Fibroblast of gingiva (primary cell): ENCODE measurements at places on chromosomes 11 and 22.

- peak; percentile 71 for DNase-seq
Measured at GRCh38 chr11:104005234-104005855, 31.1 kb upstream of the DDI1 start.

DNA sequence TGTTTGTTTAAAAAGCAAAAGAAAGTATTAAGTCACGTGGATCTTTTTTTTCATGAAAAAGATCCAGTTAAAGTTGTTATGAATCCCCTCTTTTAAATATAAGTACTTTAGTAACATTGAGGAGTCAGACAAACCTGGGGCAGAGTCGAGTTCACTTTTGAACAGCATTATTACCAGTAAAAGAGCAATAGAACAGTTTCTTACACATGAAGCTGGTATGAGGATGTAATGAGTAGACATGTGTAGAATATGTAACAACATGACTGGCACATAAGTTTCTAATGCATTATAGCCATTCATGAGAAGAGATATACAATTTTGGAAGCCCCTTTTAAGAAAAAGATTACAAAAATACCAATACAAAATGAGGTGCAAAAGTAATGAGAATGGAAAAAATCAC is 7.6 kb upstream of the MUC15 start:
- no peak for DNase-seq

GRCh38 chr11:116980136-116980793 is 118.0 kb downstream of the SIK3 start:
- DNase-seq, result no peak

DNA sequence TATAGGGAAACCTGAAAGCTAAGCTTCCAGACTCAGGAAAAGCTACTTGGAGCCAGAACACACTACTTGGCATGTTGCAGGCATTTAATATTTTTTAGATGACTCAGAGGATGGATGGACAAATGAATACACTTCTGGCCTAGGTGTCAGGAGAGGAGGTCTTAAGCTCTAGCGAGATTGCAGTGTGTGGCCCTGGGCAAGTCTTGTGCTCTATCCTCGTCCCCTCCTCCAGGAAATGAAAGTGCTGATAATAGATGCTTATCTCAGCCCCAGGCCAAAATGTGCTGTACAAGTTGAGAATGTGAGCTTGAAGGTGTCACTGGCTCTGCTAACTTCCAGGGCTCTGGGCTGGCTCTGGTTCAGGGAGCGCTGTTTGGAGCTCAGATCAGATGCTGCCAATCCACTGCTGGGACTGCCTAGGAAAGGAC is 136.3 kb downstream of the PKNOX2 start:
- peak; percentile 5 for DNase-seq

GRCh38 chr11:126186708-126187529 is 24.5 kb downstream of the RPUSD4 start:
- no peak for DNase-seq

DNA sequence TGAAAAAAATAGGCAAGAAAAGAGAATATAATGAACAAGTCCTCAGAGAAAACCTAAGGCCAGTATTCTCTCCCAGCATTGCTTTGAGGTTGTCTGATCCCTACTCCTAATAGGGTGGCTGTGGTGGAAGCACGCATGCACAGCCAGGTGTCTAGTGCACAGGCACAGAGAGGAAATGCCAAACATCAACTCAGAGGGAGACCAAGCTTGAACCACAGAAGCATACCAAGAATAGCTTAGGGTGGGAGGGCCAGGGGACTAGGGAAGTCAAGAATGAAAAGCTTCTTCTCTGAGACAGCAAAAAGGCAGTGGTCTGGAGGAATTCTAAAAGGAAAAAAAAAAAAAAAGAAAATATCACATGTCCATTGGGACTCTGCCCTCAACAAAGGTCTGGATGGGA is 244.1 kb upstream of the API5 start:
- no peak for DNase-seq

- DNase-seq, result no peak
Measured at GRCh38 chr11:46275964-46276641, 1.4 kb upstream of the CREB3L1 start.

DNA sequence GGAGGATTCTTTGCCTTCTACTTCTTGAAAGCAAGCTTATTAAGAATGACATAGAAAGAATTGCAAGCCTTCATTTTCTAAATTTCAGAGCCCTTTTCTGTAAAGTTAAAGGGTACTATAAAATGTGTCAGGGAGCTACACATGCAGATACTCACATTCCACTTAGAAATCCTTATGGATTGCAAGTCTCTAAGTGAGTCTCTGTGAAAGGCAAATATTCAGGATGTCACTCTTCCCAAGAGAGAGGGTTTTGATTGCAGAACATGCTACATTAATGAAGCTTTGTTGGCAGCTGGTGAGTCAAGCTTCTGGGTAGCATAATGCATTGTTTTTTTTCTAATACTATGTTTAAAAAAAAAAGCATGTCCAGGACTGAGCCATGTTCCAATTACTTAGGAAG is 369.2 kb downstream of the DCDC1 start:
- DNase-seq, result no peak

DNA sequence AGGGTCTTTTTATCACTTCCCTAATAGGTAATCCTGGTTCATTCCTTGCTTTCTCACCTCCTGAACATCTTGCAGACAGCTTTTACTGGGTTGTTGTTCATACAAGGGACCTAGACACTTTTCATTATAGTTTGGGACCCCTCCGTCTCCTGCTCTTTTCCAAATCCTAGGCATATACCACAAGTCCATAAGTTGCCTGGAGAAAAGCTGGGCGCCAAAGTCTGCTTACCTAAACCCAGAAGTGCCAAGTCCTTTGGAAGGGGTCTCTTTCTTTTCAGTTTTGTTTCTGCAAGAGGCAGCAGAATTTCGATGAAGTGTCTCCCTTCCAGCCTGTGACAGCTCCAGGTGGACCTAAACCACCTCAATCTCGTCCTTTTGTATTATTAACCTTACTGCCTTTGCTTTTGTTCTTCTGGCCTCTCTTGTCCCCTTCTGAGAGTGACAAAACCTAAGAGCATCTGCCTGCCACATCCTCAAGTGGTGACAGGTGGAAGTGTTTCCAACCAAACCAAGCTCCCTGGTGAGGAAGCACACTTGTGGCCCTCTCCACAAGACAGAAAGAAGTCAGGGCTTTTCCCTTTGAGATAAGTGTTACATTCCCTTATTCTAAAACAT is 19.5 kb upstream of the P2RY6 start:
- DNase-seq, result no peak

DNA sequence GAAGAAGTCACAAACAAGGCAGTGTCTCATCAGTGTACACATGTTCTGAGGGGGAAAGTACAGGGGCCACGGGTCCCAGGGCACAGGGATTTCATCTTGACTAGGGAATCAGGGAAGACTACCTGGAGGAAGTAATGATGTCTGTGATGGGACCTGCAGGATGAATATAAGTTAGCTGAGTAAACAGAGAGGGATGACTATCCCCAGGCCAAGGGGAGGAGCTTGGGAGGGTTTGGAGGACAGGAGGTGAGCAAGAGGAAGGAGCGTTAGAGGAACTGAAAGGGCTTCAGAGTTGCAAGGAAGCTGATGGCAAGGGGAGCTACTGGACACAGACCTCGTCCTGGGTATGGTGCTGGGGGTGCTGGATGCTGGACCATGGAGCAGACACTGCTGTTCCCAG is 56.4 kb downstream of the TRAF6 start:
- DNase-seq, result no peak

DNA sequence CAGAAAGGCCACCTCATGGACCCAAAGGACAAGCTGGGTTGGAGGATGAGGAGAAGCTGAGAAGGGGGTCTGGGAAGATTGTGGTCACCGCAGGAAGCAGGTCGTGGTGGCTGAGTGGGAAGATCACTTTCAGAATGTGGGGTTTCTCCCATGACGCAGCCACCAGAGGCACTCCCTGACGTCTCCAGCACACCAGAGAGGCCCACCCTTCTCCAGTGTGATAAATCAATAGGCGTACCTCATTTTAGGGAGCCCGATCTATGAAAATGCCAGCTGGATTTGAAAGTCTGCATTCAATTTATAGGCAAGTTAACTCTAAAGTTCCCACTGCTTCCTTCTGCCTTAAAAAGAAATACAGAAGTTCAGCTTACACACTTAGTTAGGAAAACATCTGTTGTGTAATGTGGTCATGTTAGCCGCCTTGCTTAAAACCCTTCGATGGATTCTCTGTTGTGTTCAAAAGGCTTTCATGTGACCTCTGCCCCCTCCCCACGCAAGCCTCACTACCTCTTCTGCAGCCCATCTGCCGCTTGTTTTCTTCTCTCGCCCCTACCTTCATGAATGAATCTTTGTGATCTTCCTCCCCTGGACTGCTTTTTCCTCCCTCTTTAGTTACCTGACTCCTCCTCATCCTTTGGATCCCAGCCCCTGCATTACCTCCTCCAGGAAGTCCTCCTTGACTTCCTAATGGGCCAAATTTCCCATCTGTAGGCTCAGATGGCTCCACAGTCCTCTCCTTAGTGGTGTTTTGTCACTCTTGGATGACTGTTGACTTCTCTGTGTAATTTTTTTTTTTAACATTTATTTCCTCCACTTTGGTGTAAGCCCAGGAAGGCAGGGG is 10.7 kb downstream of the TSPAN18 start:
- no peak for DNase-seq

DNA sequence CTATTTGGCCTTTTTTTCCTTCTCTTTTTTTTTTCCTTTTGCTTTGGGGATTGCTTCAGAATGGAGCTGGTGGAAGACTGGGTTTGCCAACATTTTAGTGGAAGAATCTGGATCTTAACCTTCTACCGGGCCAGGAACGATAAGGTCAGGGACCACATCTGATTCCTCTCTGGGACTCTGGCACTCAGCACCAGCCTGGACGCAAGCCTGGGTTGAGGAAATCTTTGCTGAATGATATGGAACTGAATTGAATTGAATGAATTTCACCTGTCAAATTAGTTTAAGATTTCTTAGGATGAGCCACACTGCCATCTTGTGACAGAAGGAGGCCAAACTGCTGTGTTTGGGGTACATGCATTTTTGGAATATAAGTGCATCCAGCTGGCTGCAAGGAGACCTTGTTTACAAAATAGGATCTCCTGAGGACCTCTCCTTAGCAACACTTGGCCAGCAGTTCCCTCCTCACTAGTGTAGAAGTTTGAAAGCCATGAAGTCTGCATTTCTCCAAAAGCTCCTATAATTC is 30.4 kb downstream of the TPBGL start:
- DNase-seq, result peak; percentile 8

GRCh38 chr11:134030853-134031252 is 38.0 kb upstream of the JAM3 start:
- no peak for DNase-seq

- no peak for DNase-seq
Measured at GRCh38 chr22:41481925-41482318, 13.0 kb downstream of the ACO2 start.

DNA sequence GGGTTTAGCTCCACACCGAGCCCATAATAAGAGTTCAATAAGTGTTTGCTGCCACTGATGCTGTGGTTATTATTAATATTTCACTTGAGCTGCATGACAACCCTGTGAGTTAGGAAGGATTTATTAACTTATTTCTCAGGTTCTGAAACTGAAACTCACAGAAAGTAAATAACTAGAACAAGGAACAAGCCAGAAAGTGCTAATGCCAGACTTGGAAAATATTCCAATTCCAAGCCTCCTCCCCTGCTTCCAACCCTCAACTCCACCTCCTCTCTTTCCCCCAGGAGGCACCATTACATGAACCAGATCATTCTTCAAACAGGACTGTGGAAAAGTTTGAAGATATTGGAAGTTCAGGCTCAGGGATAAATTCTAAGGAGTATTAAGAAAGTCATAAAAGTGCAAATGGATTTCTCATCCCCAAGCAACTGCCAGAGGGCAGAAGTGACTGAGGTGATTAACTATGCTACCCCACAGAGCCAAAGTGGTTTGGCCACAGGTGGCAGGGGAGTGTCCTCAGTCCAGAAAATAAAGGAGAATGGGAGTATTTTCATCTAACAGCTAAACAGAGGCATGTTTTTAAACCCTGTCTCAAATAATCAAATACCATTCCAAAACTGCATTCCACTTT is 3.2 kb upstream of the FJX1 start:
- DNase-seq, result no peak

GRCh38 chr11:98895936-98896335 is 124.8 kb upstream of the CNTN5 start:
- no peak for DNase-seq

DNA sequence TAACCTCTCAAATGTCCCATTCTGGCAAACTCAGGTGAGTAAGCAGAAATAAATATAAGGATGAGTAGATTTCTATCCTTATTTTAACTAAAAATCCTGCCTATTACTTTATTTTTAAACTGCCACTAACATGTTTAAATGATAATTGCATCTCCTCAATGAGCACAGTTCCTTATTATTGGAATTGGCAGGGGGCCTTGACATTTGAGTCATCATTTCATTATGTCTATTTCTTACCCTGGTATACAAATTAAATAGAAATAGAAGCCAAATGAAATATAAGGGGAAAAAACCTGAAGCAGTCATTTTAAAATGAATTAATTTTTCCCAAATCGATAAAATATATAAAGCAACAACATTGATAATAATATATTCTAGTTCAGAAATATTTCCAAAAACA is 81.2 kb downstream of the GUCY1A2 start:
- DNase-seq, result no peak

DNA sequence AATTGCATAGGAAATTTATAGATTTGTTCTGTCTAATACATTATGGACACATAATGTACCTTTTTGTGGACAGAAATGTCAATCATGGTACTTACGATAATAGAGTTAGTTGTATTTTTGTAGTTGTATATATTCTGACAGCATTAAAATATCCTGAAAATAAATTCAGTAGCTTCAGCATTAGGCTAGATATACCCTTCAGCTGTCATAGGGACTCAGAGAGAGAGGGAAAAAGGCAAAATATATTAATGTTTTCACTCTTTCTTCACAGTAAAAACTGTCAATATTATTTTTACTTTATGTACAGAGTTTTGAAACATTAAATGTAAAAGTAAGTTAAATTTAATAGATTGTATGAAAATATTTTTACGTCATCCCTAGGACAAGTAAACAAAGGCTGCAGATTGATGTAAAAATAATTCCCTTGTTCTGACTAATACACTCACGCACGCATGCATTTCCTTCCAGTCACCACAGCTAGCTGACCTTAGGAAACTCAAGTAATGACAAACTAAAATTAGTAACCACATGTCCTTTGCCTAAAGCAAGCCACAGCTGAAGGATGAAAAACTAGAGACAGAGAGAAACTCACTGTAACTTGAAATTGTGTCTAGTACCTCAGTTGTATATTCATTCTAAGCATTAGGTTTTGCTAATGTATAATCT is 104.7 kb upstream of the CARD18 start:
- peak; percentile 95 for DNase-seq

GRCh38 chr11:10719616-10720015 is 26.1 kb upstream of the IRAG1 start:
- DNase-seq, result no peak

GRCh38 chr22:36028646-36029405 is at the start of gene RBFOX2:
Gene RBFOX2 (minus strand): TSS chr22:36028824. CDS start chr22:36028425, 399 bp downstream.
- peak; percentile 98 for DNase-seq

- DNase-seq, result no peak
Measured at GRCh38 chr11:32919338-32919737, 26.7 kb downstream of the QSER1 start.

DNA sequence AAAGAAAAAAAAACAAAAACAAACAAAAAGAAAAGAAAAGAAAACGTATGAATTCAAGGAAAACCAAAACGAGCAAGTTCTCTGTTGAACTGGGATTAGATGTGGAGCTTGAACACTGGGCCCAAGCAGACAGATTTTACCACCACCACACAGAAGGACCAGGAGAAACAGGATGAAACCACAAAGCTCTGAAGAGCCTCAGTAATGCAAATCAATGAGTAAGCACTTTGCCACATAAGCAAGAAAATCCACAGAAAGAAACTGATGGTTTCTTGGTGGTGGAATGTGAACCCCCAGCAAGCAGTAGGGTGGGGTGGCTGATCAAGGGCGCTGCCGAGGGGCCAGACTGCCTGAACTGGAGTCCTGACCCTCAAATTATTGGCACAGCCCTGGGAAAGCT is 50.9 kb upstream of the NFRKB start:
- DNase-seq, result no peak
